ENCODE measurements at places on chromosomes 5 and 9.

DNA sequence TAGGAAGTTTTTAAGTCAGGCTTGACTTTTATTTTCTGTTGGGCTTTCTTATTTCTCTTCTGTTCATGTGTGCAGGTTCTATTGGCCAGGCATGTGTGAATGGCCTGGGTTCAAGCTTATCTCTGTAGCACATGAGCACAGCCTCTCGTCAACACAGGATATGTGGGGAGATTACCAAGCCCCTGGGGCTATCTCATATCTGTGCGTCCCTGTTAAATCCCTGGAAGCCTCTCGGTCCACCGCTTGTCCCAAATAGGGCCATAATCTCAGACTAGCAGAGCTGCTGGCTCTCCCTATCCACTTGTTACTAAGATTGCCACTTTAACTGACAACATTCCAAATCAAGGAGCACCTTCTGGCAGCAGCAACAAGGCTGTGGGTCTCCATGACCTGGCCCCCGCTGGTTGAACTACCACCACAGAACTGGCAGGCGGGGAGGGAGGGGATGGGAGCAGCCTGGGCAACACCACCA lies 28.4 kb upstream of the EBF1 start:
- no peak for DNase-seq

DNA sequence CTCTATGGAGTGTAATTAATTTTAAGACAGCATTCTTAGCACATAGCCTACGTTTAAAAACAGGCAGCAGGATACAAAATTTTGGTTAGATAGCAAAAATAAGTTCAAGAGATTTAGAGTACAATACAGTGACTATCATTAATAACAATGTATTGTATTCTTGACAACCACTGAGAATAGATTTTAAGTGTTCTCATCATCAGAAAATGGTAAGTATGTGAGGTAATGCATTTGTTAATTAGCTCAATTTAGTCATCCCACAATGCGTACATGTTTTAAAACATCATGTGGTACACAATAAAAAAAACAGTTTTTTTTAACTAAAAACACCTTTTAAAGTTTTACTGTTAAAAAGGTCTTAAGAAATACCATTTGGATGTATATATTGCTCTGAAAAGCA lies 94.2 kb downstream of the MUSK start:
- DNase-seq: no peak

- DNase-seq: no peak
These were observed 141.8 kb upstream of the CD180 start for GRCh38 chr5:67338421-67338820.

DNA sequence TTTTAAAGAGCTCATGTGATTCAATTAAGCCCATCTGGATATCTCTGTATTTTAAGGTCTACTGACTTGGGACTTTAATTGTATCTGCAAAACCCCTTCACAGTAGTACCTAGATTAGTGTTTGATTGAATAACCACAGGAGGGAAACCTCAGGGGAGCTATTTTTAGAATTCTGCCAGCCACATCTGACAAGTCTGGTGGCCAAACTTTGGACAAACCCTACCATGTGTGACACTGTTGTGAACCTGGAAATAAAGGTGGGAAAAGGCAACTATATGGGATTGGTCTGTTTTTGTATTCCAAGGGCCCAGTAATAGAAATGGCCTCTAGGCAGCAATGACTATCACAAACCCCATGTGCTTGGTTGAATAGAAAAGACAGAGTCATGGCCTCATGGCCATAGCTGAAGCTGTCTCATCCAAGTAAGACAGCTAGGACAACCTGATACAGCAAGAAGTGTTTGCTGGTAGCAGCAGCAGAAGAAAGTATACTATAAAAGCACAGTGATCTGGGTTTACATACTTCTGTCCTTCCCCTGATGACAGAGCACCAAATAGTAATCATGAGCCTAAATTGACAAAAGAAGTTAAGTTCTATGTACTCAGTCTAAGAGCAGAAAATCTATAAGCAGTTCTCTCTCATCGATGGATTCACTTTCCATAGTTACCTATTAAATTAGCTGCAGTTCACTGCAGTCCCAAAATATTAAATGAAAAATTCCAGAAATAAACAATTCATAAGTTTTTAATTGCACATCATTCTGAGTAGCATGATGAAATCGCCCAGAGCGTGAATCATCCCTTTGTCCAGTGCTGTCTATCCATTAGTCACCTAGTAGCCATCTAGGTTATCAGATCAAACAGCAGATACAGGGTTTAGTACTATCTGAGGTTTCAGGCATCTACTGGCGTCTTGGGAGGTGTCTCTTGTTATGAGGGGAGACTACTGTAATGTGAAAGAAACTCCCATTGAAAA lies 189.8 kb downstream of the ARHGAP26 start:
- DNase-seq: no peak

GRCh38 chr5:147036691-147037245 lies 158.2 kb upstream of the PPP2R2B start:
- no peak for DNase-seq

- DNase-seq: no peak
These were observed 142.8 kb downstream of the DCP2 start for GRCh38 chr5:113119246-113119924.

- DNase-seq: peak; percentile 21
These were observed 20.7 kb downstream of the NLN start for GRCh38 chr5:65742565-65743231.

- no peak for DNase-seq
These were observed 25.3 kb upstream of the MSX2 start for GRCh38 chr5:174699131-174699530.

DNA sequence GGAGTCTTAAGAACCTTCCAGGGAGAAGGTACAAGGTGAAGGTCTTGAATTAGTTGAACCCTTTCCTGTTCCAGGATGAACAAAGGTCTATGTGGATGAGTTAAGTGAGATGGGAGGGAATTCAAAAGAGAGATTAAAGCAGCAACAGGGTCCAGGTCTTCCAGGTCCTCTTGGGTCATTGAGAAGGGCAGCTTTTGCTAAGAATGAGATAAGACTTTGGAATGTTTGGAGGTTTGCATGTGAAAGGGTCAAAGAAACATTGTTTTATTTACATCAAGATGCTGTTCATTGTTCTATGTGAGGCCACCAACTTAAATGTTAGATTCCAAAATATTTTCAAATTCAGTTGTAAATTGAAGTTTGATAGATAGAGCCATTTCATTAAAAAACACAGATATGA lies 463.9 kb downstream of the ANXA1 start:
- DNase-seq: no peak

GRCh38 chr9:128225770-128226411 lies 22.7 kb downstream of the DNM1 start:
- DNase-seq: no peak

GRCh38 chr5:135557076-135557838 lies 21.5 kb upstream of the NEUROG1 start:
- DNase-seq: no peak

- no peak for DNase-seq
These were observed 63.7 kb upstream of the CXCL14 start for GRCh38 chr5:135642488-135642870.

GRCh38 chr9:19124430-19124793 lies 2.9 kb downstream of the PLIN2 start:
- DNase-seq: no peak

DNA sequence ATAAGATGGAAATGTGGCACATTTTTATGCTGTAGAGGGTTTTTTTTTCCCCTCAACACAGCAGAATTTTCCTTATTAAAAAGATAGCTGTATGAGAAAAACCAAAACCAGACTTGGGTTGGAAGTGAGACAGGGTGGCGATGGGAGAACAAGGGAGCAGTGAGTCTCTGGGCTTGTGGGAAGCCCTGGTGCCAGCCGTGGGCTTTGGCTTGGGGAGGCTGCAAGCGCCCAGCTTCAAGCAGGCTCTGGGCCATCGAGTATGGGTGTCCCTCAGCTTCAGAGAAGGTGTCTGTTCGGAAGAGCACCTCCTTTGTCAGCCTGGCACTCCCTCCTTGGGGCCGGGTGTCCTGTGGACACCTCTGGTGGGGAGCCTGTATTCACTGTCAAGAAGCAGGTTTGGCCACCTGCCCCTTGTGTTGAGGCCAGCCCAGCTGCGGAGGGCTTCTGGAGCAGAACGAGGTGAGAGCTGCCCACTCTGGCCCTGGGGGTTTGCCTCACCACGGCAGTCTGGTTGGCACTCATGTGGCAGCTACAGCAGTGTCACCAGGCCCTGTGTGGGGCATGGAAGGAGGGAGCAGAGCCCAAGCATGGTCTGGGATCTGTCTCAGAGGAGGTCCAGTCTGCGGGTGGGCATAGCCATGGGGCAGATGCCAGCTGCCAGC lies 37.6 kb upstream of the ANGPTL2 start:
- DNase-seq: no peak

DNA sequence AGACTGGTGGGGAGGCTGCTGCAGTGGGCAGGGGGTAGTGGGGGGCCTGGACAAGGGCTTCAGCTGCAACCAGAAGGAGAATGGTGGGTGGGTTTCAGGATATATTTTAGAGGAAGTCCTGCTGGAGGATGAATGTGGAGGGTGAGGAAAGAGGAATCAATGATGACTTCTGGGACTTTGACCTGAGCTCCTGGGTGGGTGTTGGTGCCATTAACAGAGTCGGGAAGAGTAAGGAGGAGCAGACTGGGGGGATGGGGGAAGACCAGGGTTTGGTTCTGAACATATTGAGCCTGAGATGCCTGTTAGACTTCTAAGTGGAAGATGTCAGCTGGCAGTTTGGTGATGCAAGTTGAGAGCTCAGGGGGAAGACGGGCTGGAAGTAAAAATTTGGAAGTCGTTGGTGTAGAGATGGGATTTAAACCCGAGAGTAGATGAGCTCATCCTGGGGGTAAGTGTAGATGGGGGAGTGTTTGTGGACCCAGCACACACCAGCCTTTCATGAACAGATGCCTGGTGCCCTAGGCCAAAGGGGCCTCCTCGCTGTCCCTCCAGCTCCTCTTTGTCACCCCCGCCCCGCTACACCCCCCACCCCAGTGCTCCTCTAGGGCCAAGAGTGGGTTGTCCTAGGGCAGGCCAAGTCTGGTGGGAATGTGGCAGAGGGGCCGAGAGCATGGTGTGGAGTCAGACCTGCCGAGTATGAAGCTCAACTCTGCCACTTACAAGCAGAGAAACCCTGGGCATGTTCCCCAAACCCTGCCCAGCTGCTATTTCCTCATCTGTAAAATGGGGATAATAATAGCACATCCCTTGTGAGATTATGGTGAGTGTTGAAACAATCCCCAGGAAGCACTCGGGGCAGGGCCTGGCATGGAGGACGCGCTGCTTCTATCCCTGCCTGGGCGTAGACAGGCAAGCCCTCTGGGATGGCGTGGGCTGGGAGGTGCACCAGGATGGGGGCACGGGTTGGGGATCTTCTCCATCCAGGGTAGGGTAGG lies 4.0 kb downstream of the DNM1 start:
- no peak for DNase-seq

- DNase-seq: no peak
These were observed 1509.0 kb downstream of the MAT2B start for GRCh38 chr5:165014439-165014838.

- DNase-seq: no peak
These were observed 70.4 kb upstream of the NEK6 start for GRCh38 chr9:124187311-124187710.

- no peak for DNase-seq
These were observed 26.1 kb downstream of the NR5A1 start for GRCh38 chr9:124481115-124481514.

DNA sequence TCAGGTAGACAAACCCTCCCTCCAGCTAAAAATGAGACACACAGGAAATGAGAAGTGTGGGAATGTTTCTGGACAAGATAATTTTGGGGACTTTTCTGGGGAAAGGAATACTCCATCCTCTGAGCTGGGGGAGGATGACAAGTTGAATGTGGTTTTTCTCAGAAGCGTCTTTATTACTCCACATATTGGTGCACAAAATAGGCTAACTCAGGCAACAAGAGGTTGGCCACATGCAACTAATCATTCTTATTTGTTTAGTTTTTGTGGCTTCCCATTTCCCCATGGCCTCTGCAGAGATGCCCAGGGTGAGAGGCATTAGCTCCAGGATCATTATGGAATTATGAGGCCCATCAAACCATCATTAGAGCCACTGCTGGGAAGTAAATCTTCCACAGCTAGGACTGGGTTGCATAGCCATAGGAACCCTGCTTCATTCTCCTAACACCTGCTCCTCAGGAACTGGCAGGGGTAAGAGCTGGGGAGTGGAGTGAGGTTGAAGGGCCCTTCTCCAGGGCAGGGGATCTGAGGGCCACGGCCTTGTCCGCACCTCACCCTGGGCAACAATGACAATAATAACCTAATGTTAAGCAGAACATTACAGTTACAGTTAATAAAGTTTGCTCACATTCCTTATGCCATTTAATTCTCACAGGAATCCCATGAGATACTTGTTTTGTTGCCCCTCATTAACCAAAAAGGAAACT lies 9.3 kb upstream of the SIL1 start:
- DNase-seq: no peak

- no peak for DNase-seq
These were observed 12.8 kb downstream of the UGCG start for GRCh38 chr9:111909444-111909843.

- no peak for DNase-seq
These were observed 358.5 kb upstream of the RGMB start for GRCh38 chr5:98414938-98415337.

- no peak for DNase-seq
These were observed 42.1 kb upstream of the CTNNA1 start for GRCh38 chr5:138711087-138711486.

DNA sequence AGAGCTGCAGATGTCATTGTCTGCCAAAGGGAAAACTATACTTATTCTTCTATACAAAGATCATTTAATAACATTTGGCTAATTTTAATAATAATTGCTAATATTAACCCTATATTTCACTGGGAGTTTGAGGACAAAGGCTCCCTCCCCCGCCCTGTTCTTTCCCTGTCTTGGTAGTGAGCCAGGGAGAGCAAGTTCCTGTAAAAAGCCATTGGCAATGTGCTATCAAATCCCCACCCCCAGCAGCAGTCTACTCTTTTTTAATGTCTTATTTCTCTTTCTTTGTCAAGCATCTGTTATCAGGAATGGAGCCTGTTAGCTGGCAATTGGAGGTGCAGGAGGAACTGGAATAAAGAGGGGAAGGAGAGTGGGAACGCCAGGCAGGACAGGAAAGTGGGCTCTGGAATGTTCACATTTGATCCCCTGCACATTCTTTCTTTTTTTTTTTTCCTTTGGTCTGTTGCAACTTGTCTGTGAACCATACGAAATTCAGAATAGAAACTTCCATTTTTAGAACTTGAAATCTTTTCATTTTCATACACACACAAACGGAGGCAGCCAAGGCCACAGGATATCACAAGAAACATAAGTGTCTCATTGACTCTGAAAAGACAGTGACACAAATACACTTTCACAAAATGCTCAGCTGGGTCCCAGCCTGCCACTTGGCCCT lies 664.8 kb upstream of the ZNF608 start:
- peak; percentile 50 for DNase-seq

- DNase-seq: no peak
These were observed 264.5 kb downstream of the MCTP1 start for GRCh38 chr5:95020345-95020744.

DNA sequence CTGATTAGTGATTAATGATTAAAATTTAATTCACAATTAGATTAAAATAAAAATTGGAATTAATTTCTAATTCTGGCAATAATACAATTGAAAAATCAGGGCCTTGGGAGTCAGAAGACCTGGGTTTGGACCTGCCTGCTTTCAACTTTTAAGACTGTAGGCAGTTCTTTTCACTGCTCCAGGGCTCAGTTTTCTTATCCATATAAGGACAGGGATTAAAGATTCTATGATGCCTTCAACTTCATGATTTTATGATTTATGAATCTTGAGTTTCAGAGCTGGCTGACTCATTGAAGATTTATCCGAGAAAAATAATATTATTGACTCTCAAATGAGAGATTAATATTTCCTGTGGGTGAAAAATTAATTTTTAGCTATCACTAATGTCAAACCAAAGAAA lies 208.6 kb upstream of the ANKH start:
- no peak for DNase-seq

GRCh38 chr5:179796877-179797608 lies 3.3 kb downstream of the LTC4S start:
- no peak for DNase-seq
